GM23248 (cell line): ENCODE measurements at places on chromosomes 2 and 18.
A peak's percentile ranks its signal among the peaks of the same experiment; 100 is the strongest.

- H3K4me1 ChIP-seq = no peaks in the 10 kb centered on the region
- H3K27ac ChIP-seq = no peak overlapping the region
- no peak overlapping the region for H3K4me3 ChIP-seq
- DNase-seq = no peak
- no peaks in the 10 kb centered on the region for H3K36me3 ChIP-seq
These were observed 390.0 kb downstream of the STK39 start for GRCh38 chr2:167857416-167857815.

- H3K4me3 ChIP-seq = no peak overlapping the region
- H3K27me3 ChIP-seq = no peaks in the 10 kb centered on the region
- H3K27ac ChIP-seq = no peak overlapping the region
- H3K4me1 ChIP-seq = no peaks in the 10 kb centered on the region
- DNase-seq = no peak
These were observed 152.9 kb upstream of the EPAS1 start for GRCh38 chr2:46144133-46144800.

- H3K4me3 ChIP-seq = no peak overlapping the region
- DNase-seq = peak; percentile 23
- no peaks in the 10 kb centered on the region for H3K36me3 ChIP-seq
- no peaks in the 10 kb centered on the region for H3K27me3 ChIP-seq
- no peaks in the 10 kb centered on the region for H3K4me1 ChIP-seq
These were observed 97.1 kb upstream of the TNP1 start for GRCh38 chr2:216956820-216957493.

DNA sequence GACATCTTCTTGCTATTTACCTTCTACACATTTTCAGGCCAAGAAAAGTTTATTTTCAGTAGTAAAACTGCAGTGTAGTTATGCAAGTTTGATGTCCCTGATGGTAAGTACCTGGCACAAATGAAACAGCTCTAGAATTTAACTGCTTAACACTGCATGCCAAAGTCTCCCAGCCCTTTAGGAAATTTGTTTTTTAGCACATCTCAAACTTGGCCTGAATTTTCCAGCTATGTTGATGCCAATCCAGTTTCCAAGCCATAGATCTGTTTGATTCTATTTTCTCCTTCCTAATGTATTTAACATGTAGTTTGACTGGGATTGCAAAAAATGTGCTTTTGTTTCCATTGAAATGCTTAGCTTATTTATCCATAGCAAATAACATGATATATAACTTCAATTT lies 29.3 kb upstream of the ZNF385B start:
- H3K27me3 ChIP-seq = 0 out of 2 replicates have a peak, but pooled peaks cover 3% of the 10 kb centered on the region
- H3K27ac ChIP-seq = no peak overlapping the region
- H3K4me3 ChIP-seq = no peak overlapping the region
- no peaks in the 10 kb centered on the region for H3K36me3 ChIP-seq

DNA sequence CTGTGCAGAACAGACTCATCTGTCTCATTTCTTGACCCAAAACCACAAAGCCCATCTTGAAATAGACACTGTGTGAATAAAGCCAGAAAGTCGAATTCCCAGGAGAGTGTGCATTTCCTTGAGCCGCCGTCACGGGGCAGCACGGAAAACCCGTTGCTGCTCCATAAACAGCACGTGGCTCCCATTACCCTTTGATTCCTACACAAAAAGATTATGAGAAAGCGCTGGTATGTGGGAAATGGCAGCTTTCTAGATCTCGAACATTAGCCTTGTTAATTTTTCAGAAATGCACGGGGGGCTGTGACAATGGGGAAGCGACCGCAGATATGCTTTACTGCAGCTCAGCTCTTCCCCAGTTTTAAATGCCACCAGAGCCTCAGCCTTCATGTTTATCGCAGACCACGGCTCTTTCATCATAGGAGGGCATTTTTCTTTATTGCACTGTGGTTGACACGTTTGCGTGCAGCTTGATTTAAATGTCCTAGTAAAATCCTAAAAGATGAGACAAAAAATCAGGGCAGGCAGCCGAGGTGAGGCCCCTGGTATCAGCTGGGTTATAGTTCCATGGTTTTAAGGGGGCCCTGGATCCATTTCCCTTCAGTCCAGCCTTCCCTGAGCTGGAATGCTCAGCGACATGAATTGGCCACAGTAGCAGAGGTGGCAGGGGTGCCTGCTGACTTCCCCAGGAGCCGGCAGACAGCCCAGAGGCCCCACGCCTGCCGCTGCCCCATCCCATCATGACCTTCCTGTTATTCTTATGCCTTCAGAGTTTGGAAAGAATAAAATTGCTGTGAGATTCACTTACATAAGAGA lies 249.3 kb downstream of the NDUFA10 start:
- H3K36me3 ChIP-seq = no peaks in the 10 kb centered on the region
- no peak overlapping the region for H3K27ac ChIP-seq
- H3K27me3 ChIP-seq = peaks cover 10% of the 10 kb centered on the region; the same call in 1 of the 2 replicates
- H3K4me3 ChIP-seq = no peak overlapping the region
- DNase-seq = peak; percentile 60

DNA sequence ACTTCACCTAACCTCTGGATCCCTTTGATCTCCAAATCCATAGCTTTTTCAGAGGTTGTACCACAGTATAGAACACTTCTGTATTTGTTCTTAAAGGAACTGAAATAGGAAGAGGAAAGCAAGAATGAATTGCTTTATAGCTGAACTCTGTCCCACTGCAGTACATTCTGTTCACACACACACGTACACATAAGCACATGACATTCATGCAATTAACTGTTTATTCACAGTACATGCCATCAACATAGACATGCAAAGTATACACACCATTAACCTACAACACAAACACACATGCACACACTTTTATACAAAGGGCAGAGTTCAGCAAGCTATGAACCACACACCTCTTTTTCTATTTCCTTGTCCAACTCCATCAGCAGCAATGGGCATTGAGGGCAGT lies 43.2 kb downstream of the MRPL33 start:
- peaks cover 12% of the 10 kb centered on the region for H3K4me1 ChIP-seq
- H3K27ac ChIP-seq = no peak overlapping the region
- H3K4me3 ChIP-seq = no peak overlapping the region
- H3K27me3 ChIP-seq = no peaks in the 10 kb centered on the region
